ENCODE measurements at places on chromosomes 11 and 22. TPM values are rescaled to one million over a fixed set of nuclear protein-coding genes. Genes with fewer than 3 reads are reported as not detected.

DNA sequence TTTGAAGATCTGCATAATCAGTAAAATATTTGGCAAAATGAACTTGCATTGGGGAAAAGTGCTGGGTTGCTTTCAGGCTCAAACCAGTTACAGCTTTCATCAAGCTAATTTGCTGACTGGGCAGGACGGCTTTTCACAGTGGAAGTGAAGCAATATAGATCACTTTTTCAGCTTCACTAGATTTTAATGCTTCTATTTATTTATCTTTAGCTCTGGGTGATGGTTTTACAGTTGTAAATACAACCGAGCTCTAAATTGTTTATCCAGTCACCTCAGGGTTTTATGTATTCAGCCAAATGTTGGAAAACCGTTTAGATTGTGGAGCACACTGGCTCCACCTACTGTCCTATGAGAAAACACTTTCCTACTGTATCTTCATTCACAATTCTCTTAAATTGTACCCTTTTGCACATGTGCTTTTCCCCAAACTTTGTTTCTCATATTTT is 58.2 kb downstream of the ACER3 start:
- H3K4me3 ChIP-seq: no peak overlapping the region
- no peak overlapping the region for H3K27ac ChIP-seq
- peak; percentile 60 for DNase-seq
- peaks cover 6% of the 10 kb centered on the region for H3K4me1 ChIP-seq

GRCh38 chr11:124339396-124340141 is 19.6 kb upstream of the OR8D2 start:
- no peak overlapping the region for H3K4me3 ChIP-seq
- no peaks in the 10 kb centered on the region for H3K36me3 ChIP-seq
- H3K27me3 ChIP-seq: no peaks in the 10 kb centered on the region
- DNase-seq: no peak
- no peaks in the 10 kb centered on the region for H3K4me1 ChIP-seq

- H3K27me3 ChIP-seq: no peaks in the 10 kb centered on the region
- no peaks in the 10 kb centered on the region for H3K4me1 ChIP-seq
- no peak for DNase-seq
- no peaks in the 10 kb centered on the region for H3K36me3 ChIP-seq
Measured at GRCh38 chr22:27250886-27251285, 550.7 kb downstream of the MN1 start.

DNA sequence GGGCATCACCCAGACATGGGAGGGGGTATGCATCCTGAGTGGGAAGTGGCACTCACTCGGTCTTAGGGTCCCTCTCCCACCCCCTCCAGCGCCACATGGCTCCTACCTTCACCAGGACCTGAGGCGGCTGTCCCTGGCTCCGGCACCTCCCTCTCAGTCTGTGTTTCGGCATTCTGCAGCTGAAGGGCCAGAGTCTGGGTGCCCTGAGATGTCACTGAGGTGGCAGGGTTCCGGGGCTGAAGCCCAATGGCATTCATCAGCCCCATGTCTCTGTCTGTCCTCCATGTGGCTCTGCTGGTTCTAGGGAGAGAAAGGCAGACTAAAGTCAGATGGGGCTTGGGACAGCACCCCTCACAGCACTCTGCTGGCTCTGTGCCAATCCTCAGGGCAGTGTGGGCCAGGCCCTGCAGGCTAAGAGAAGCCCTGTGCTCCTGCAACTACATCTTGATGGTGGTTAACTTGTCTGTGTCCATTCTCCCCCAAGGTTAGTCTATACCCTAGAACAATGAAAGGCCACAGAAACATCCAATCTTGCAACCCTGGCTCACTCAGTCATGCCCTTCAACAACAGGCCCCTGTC is 16.9 kb upstream of the CHRM4 start:
- no peak overlapping the region for H3K4me3 ChIP-seq
- no peaks in the 10 kb centered on the region for H3K27me3 ChIP-seq
- no peak for DNase-seq
- H3K27ac ChIP-seq: no peak overlapping the region
- no peaks in the 10 kb centered on the region for H3K4me1 ChIP-seq

DNA sequence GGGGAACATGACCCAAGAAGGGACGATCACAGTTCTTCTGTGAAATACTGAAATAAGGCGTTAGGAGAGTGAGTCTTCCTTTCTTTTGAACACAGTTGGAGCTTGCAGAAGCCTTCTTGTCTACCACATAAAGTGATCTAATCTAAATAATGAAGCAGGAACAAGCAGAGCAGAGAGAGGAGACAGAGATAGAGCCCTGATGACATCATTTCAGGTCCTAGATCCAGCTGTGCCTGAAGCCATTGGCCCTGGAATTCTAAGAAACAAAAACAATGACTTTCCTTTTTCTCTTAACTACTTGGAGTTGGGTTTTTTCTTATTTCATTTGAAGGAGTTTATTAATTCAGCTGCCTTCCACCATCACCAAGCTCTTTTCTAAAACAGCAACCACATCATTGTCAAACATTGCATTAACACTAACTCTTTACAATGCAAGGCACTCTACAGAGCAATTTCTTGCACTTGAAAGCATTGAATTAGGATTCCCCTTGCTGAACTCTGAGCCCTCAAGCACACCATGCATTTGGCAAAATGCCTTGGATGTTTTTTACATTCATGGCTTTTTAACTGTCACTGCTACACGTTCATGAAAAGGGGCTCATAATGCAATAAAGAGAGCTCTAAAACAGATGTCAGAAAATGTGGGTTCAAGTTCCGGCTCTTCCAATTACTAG is 117.2 kb upstream of the TIMP3 start:
- H3K4me1 ChIP-seq: no peaks in the 10 kb centered on the region
- no peak overlapping the region for H3K27ac ChIP-seq
- H3K27me3 ChIP-seq: peaks cover 2% of the 10 kb centered on the region
- no peak for DNase-seq

Gene NAALADL1
- total RNA-seq: 12.5 TPM

Gene ZC3H12C
- total RNA-seq: 7.5 TPM

Data from activated CD4-positive, alpha-beta T cell treated with anti-CD3 and anti-CD28 coated beads, Interleukin-2, amount 10 ng/mL, durations not matched to agents 24 days and 14 days (primary cell).